Epithelial cell of proximal tubule (primary cell): ENCODE measurements at places on chromosomes 12 and 14. TPM values are rescaled to one million over a fixed set of nuclear protein-coding genes. Genes with fewer than 3 reads are reported as not detected.

TGFB3 gene
- total RNA-seq = 0.36 and 1.3 TPM in 2 replicates

DNA sequence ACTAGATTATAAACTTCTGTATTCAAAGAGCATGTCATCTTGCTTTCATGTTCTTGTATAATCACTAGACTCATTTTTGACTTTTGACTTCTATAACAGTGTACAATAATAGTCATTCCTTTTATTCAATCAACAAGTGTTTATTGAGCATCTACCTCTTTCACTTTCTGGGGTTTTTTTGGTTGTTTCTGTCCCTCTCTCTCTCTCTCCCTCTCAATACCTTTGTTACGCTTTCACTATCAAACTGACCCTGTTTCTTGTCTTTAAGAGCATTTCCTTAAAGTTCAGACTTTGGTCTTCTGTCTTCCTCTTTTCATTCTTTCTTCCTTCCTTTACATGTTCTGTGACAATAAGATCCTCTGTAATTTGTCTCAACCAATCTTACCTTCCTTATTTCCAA, 49.5 kb downstream of the GPR137C start:
- DNase-seq = no peak

MANSC4 gene
- total RNA-seq = not detected in 2 replicates

- DNase-seq = no peak
Measured at GRCh38 chr14:104601786-104602185, 2.8 kb downstream of the TMEM179 start.

LMO3 gene
- not detected in 2 replicates for total RNA-seq

VRTN gene
- total RNA-seq = not detected in 2 replicates

SLCO1A2 gene
- total RNA-seq = not detected in 2 replicates

- DNase-seq = no peak
Measured at GRCh38 chr14:74492776-74493342, at the start of gene NPC2. TSS of gene NPC2 (minus strand) at chr14:74493305. CDS start at chr14:74493274, 31 bp downstream.

- DNase-seq = peak; percentile 81
Measured at GRCh38 chr12:90211017-90211416, 502.4 kb upstream of the ATP2B1 start.
